ENCODE measurements at places on chromosomes 5 and 9.

DNA sequence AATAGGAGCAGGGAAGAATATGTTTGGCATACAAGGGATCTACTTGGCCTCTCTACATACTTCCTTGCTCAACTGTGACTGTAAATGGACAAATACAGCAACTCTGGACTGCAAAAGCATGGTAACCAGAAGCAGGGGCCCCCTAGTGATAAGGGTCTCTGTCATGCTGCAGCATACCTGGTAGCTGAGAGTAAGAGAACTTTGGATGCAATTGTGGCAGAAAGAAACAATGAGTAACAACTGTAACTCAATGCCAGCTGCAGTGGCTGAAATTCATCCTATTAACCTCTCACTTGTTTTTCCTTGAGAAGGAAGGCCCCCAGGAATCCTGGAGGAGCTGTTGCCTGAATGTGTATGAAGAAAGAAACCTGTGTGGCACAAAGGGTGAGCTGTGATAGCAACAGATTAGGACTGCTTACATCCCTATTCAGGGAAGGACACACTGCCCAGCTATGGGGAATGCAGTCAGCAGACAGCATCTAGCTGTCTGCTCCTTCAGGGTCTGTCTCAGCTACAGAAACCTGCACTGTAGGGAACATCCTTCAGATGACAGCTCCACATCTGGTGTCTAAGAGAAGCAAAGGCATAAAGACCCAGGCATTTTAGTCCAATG, 468.1 kb upstream of the ACTBL2 start:
- DNase-seq = peak; percentile 28

- no peak for DNase-seq
Measured at GRCh38 chr5:143550986-143551630, 147.6 kb upstream of the NR3C1 start.

GRCh38 chr9:73444821-73445220, 293.2 kb downstream of the ANXA1 start:
- DNase-seq = no peak

- no peak for DNase-seq
Measured at GRCh38 chr5:8813180-8813579, 732.7 kb downstream of the SEMA5A start.

GRCh38 chr9:87818308-87818707, 64.4 kb upstream of the SPATA31E1 start:
- DNase-seq = no peak

GRCh38 chr9:23638011-23638410, 188.0 kb downstream of the ELAVL2 start:
- no peak for DNase-seq

DNA sequence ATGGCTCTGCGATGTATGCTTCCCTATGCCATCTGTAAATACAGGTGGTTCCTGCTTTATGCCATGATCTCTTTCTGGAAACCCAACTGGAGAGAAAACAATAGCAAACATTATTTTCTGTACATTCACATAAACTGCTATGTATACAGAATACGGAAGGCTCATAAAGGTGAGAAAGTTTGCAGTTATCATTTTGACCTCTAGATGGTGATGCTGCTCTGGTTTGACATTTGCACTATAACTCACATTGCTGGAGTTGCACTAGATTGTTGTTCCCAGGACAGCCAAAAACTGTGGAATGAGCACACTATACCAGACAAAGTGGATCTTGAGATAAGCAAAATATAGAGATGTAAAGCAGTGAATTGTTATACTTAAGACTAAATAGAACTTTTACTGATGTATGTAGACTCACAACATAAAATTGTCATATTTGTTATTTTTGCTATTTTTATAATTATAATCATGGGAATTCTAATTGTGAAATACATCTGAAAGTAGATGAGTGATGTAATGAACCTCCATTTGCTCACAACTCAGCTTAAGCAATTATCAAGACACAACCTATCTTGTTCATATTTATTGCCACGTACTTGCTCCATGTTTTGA, 246.5 kb downstream of the PTPRD start:
- DNase-seq = no peak

GRCh38 chr5:169796731-169797130, 159.7 kb downstream of the DOCK2 start:
- no peak for DNase-seq

DNA sequence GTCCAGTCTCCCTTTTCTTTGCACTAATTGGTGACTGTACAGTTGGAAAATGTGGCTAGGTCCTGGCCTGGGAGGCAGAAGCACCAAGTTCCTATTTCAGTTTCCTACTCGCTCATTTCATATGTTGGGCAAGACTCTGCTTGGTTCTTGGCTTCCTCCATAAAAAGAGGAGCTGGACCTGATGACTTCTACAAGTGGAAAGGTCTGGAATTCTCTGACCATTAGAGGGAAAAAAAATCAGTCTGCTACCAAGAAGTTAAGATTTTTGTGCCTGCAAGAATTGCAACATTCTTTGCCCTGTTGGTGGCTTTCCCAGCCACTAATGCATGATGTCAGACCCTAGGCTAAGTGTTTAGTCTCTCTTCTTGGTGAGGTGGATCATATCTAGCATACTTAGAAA, 91.5 kb downstream of the WDR41 start:
- DNase-seq = no peak

- DNase-seq = no peak
Measured at GRCh38 chr9:974996-975739, 1.3 kb upstream of the DMRT3 start.

DNA sequence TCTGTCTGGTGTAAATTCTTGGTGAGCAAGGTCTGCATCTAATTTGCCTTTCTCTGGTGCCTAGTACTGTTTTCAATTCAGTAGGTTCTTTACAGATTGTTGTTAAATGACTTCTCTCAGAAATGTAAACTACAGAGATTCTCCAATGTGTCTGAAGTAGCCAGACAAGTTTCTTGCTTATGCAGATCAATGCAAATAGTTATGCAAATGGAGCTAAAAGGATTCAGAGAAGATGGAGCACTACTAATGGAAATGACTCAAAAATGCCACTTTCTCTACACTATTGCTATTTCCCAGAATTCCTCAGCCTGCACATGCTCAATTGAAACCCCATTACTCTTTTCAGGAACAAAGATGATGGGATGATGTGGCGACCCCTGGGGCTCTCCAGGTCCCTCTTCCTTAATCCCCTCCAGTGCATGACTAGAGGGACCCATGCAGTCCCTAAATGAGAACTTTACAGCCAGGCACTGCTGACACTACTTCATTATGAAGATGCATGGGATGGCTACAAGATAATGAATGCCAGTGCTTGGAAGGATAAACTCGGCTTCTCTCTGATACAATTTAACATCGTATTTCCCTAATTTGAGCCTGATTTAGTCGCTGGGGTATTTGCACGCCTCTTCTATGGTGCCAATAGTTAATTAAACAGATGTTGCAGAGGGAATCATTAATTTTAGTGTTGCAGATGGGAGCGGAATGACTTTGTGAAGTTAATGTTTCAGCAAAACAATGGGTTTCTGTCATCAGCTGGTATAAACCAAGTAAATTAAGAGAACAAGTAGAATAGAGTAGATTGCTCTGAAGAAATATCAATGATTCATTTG, 753.2 kb downstream of the TLR4 start:
- peak; percentile 5 for DNase-seq

GRCh38 chr5:157519579-157520253, 55.9 kb downstream of the ADAM19 start:
- DNase-seq = no peak
